ENCODE measurements at places on chromosomes 4 and X.

GRCh38 chr4:56086561-56086960 is 137.8 kb downstream of the CEP135 start:
- no peak for DNase-seq

- DNase-seq = no peak
These were observed 96.4 kb downstream of the CPZ start for GRCh38 chr4:8688908-8689445.

GRCh38 chrX:96449191-96449590 is 235.5 kb upstream of the DIAPH2 start:
- DNase-seq = no peak

- DNase-seq = no peak
These were observed 159.8 kb upstream of the JADE1 start for GRCh38 chr4:128649575-128650205.

GRCh38 chrX:9318213-9318612 is 146.6 kb upstream of the TBL1X start:
- DNase-seq = no peak

GRCh38 chr4:182246401-182247205 is 3.4 kb downstream of the TENM3 start:
- DNase-seq = no peak

Measured in activated CD4-positive, alpha-beta T cell treated with anti-CD3 and anti-CD28 coated beads, Interleukin-2, amount 50 U/mL, for 48 hours (primary cell).